Prostate gland (tissue), 2 donors: ENCODE measurements at places on chromosomes 16 and 17. TPM values are rescaled to one million over a fixed set of nuclear protein-coding genes. Genes with fewer than 3 reads are reported as not detected.

TBX6 gene
- total RNA-seq, result 1.5 TPM

SECTM1 gene
- 12.5 TPM for total RNA-seq

DNA sequence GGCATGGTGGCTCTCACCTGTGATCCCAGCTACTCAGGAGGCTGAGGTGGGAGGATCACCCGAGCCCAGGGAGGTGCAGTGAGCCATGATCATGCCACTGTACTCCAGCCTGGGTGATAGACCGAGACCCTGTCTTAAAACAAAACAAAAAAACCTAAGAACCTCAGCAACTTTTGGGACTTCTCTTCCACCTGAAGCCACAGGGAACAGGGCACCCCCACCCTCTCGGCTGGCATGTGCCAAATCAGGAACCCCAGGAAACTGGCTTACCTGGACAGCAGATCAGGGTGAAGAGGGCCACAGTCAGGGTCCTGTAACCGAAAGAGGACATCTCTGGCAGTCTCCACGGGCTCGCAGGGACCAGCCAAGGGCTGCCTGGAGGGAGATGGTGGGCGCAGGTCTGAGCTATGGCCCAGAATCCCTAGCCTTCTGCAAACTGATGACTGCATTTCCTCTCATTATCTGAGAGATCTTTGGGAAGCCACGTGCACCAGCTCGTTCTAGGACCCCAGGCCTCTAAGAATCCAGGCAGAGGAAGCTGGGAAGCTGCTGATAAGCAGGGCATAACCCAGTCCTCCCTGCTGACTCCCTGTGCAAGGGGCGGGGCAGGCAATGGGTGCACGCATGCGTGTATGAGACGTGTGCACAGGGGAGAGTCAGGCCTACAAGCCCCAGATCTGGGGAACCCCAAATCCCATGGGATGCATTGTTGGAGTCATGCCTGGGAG is 8.4 kb downstream of the PRR29 start:
- H3K4me1 ChIP-seq, result no peaks in the 10 kb centered on the region
- no peak for DNase-seq
- H3K27ac ChIP-seq, result no peak overlapping the region
- no peak overlapping the region for H3K4me3 ChIP-seq
- H3K27me3 ChIP-seq, result no peaks in the 10 kb centered on the region

HIRIP3 gene
- 10.8 TPM for total RNA-seq

FBXO39 gene
- total RNA-seq, result 3.6 TPM

- DNase-seq, result no peak
- no peaks in the 10 kb centered on the region for H3K36me3 ChIP-seq
- no peak within 1 kb of the TSS for H3K27ac ChIP-seq
- H3K27me3 ChIP-seq, result peaks cover 3% of the 10 kb centered on the region
- H3K4me1 ChIP-seq, result no peaks in the 10 kb centered on the region
Measured at GRCh38 chr16:31010585-31011325, at the start of gene STX1B. TSS of gene STX1B (minus strand) at chr16:31010638. CDS start at chr16:31010396, 242 bp downstream.

DNA sequence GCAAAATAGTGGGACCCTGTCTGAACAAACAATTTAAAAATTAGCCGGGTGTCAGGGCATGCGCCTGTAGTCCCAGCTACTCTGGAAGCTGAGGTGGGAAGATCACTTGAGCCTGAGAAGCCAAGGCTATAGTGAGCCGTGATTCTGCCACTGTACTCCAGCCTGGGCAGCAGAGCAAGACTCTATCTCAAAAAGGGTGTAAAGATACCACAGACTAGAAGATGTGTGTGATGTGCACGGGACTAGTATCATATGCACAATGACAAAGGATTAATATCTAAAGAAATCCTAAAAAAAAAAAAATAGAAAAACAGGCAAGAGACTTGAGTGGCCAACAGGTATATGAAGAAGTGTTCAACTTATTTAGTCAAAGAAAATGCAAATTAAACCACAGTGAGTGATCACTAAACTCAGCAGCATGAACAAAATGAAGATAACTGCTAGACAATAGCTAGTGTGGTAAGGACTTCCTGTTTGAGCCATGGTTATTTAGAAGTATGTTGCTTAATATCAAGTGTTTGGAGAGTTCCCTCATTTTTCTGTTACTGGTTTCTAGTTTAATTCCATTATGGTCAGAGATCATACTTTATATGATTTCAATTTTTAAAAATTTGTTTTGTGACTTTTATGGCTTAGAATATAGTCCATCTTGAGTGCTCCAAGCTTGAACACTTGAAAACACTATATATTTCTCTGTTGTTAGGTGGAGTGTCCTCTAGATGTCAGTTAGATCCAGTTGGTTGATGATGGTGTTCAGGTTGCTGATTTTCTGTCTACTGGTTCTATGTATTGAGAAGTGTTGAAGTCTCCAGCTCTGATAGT is 14.7 kb upstream of the SLX4 start:
- no peak for DNase-seq
- H3K4me1 ChIP-seq, result no peaks in the 10 kb centered on the region
- H3K4me3 ChIP-seq, result no peak overlapping the region
- no peaks in the 10 kb centered on the region for H3K36me3 ChIP-seq

ADORA2B gene
- total RNA-seq, result 1.3 TPM

- H3K27me3 ChIP-seq, result no peaks in the 10 kb centered on the region
- H3K4me3 ChIP-seq, result no peak overlapping the region
- peaks cover 7% of the 10 kb centered on the region for H3K4me1 ChIP-seq
- DNase-seq, result no peak
Measured at GRCh38 chr16:90020838-90021382, 1.7 kb upstream of the DBNDD1 start.

CA7 gene
- total RNA-seq, result not detected

DNA sequence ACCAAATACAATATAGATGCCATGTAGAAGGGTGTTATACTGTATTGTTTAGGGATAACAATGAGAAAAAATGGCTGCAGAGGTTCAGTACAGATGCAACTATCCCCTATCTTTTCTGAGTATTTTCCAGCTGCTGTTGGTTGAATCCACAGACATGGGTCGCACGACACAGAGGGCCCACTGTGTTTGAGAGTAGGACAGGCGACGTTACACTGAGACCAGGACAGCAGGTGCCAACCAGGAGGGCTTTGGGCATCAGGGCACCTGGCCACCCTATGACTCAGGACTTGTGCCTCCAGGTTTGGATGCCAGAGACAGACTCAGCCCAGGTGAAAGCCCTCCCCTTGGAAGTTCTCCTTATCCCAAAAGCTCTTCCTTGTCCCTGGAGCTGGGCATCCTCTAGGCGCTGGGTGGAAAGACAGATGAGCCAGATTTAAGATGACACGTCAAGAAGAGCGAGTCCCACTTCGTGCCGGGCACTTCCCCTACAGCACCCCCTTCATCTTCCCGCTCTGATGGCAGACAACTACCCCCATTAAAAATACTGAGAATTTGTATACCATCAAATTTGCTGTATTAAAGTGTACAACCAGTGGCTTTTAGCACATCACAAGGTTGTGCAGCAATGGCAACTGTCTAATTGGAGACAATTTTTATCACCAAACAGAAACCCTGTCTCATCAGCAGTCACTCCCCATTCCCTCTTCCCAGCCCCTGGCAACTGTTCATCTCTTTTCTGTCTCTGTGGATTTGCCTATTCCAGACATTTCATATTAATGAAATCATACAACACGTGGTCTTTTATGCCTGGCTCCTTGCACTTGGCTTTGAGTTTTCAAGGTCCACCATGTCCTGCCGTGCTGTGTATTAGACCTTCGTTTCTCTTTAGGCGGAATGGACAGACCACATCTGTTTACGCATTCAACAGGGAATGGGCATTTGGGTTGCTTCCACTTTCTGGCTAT is 30.6 kb downstream of the TNFRSF13B start:
- no peak overlapping the region for H3K4me3 ChIP-seq
- H3K4me1 ChIP-seq, result no peaks in the 10 kb centered on the region
- H3K27ac ChIP-seq, result no peak overlapping the region
- H3K27me3 ChIP-seq, result no peaks in the 10 kb centered on the region
- H3K36me3 ChIP-seq, result no peaks in the 10 kb centered on the region
- DNase-seq, result no peak

DNA sequence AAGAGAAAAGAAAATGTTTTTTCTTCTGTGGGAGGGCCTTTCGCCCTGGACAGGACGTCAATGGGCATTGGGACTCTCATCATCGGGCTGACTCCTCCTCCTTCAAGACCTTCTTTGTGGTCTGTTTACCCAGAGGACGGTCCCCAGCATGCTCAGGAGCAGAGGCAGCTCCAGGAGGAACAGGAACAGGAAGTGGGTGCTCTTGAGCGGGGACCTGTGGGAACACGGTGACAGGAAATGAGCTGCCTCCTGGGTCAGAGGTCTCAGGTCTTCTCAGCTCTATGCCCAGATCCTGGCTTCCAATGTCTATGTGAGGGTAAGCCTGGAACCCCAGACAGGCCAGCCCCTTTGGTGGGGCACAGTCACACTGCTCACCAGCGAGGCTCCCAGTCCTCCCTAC is 12.2 kb downstream of the CD300LD start:
- no peak overlapping the region for H3K4me3 ChIP-seq
- no peak overlapping the region for H3K27ac ChIP-seq
- no peak for DNase-seq
- H3K36me3 ChIP-seq, result no peaks in the 10 kb centered on the region

MMP28 gene
- 12.8 TPM for total RNA-seq

DNA sequence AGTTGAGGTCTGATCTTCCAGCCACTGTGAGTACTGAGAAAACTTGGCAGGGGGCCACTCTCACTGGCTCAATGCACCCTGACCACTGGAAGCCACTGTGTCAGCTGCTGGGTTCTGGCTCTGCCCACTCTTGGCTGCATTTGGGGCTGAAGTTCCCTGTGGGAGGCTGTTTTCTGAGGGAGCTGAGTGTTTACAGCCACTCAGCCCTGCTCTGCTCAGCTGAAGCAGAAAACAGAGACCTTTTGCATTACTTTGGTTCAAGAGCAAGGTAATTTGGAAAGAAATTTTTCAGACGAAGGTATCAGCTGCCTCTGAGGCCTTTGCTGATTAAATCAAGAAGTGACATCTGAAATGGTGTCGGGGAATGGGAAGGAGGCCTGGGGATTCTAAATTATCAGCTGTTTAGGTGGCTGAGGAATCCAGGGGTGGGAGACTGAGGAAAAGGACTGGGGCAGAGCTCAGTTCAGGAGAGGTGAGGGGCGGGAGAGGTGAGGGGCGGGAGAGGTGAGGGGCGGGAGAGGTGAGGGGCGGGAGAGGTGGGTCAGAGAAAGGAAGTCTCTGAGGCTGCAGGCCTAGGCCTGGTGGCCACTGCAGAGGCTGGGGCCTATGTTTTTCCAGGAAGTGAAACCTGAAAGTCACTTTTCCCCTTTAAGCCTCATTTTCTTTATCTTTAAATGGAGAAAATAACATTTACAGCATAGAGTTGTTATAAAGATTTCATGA is at the start of gene ACSM5:
ACSM5 (plus strand) TSS at position 137 of the 723 bp plus-strand sequence. CDS start 1,951 bp downstream, outside the sequence.
- no peak within 1 kb of the TSS for H3K27ac ChIP-seq
- no peak for DNase-seq
- H3K4me1 ChIP-seq, result no peaks in the 10 kb centered on the region
- no peak within 1 kb of the TSS for H3K4me3 ChIP-seq

HOXB9 gene
- total RNA-seq, result 0.09 TPM

DNA sequence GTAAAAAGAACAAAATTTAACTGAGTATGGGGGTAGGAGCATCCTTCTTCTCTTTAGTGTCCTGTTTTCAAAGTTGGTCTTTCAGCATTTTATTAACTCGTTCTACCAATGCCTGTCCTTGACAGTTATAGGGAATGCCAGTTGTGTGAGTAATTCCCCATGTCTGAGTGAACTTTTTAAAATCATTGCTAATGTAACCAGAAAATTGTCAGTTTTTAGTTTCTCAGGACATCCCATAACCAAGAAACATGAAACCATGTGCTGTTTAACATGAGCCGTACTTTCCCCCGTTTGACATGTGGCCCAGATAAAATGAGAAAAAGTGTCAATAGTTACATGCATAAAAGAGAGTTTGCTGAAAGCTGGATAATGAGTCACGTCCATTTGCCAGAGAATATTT is 71.4 kb upstream of the ARL4D start:
- no peak for DNase-seq
- H3K27me3 ChIP-seq, result no peaks in the 10 kb centered on the region
- H3K4me1 ChIP-seq, result no peaks in the 10 kb centered on the region
- H3K36me3 ChIP-seq, result no peaks in the 10 kb centered on the region
- no peak overlapping the region for H3K4me3 ChIP-seq

DPEP3 gene
- 49.9 TPM for total RNA-seq

- no peak overlapping the region for H3K27ac ChIP-seq
- H3K36me3 ChIP-seq, result no peaks in the 10 kb centered on the region
- H3K27me3 ChIP-seq, result no peaks in the 10 kb centered on the region
- H3K4me3 ChIP-seq, result no peak overlapping the region
- DNase-seq, result no peak
Measured at GRCh38 chr16:81532491-81533174, 88.0 kb downstream of the CMIP start.

DNA sequence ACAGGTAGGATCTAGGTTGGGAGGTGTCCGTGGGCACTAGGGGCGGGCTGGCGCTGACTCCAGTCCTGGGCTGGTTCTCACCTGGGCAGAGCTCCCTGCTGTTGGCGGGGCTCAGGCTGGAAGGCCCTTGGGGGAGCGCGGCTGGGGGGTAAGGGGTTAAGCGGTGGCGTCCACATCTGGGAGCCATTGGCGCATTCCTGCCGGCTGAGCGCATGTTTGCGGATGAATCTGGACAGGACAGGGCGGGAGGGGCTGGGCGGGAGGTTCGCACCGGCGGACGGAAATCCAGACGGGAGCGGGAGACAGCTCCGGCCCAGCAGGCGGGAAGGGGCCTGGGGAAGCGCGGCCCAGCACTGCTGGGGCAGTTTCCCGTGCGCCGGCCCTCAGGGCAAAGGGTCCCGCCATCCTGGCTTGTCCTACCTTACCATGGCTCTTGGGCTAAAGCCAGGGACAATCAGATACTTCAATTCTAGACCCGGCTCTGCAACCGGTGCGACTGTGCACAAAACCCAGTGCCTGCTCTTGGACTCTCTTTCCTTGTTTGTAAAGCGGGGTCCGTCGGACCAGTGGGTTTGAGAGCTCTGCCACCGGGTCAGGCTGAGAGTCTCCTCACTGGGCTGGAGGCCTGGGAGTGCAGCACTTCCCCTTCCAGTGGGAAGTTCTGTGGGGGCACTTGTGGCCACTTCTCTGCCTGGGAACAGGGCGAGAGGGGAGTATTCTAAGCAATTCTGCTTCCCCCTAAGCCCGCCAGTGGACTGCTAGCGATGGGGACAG is 7.8 kb downstream of the RARA start:
- H3K36me3 ChIP-seq, result no peaks in the 10 kb centered on the region
- no peaks in the 10 kb centered on the region for H3K27me3 ChIP-seq
- peak overlapping the region; percentile 82 for H3K27ac ChIP-seq
- H3K4me1 ChIP-seq, result peaks cover 36% of the 10 kb centered on the region
- peak overlapping the region; percentile 98 for H3K4me3 ChIP-seq

HEATR9 gene
- not detected for total RNA-seq

DNA sequence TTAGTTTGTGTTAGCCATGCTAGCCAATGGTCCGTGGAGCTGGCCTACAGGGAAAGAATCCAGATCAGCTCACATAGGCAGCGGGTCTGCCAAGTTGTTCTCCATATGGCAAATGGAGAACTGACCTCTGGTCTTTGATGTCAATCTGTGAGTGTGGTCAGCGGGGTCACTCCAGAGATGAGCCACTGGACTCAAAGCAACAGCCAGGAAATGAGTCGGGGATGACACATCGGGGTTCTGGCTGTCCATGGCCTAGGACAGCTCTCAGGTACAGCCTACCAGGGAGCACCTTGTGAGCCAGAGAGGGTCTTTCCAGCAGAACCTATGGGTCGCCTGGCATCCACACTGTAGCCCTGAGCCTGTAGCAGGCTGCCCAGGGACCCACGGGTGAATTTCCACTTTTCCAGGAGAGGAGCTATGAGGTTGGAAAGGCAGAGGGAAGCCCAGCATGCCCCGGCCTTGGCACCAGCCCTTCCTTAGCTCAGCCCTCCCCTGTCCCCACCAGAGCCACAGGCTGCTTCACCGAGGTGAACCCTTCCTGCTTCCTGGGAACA is 203.0 kb upstream of the TNRC6C start:
- no peaks in the 10 kb centered on the region for H3K27me3 ChIP-seq
- no peaks in the 10 kb centered on the region for H3K4me1 ChIP-seq
- H3K27ac ChIP-seq, result no peak overlapping the region
- no peak overlapping the region for H3K4me3 ChIP-seq
- no peaks in the 10 kb centered on the region for H3K36me3 ChIP-seq
